Vagina (tissue), 2 donors: ENCODE measurements at places on chromosomes 12 and 14.

GRCh38 chr14:33362934-33363333, 424.3 kb downstream of the NPAS3 start:
- no peaks in the 10 kb centered on the region for H3K27me3 ChIP-seq
- DNase-seq: no peak
- H3K36me3 ChIP-seq: no peaks in the 10 kb centered on the region
- H3K4me1 ChIP-seq: no peaks in the 10 kb centered on the region
- H3K4me3 ChIP-seq: no peak overlapping the region
- no peak overlapping the region for H3K27ac ChIP-seq

- H3K4me1 ChIP-seq: no peaks in the 10 kb centered on the region
- H3K27ac ChIP-seq: no peak overlapping the region
- no peaks in the 10 kb centered on the region for H3K36me3 ChIP-seq
These were observed 34.0 kb upstream of the C2CD5 start for GRCh38 chr12:22578328-22578727.

- H3K27me3 ChIP-seq: no peaks in the 10 kb centered on the region
- no peak for DNase-seq
- no peak overlapping the region for H3K27ac ChIP-seq
- no peaks in the 10 kb centered on the region for H3K36me3 ChIP-seq
These were observed 991.2 kb downstream of the FLRT2 start for GRCh38 chr14:86521031-86521730.

DNA sequence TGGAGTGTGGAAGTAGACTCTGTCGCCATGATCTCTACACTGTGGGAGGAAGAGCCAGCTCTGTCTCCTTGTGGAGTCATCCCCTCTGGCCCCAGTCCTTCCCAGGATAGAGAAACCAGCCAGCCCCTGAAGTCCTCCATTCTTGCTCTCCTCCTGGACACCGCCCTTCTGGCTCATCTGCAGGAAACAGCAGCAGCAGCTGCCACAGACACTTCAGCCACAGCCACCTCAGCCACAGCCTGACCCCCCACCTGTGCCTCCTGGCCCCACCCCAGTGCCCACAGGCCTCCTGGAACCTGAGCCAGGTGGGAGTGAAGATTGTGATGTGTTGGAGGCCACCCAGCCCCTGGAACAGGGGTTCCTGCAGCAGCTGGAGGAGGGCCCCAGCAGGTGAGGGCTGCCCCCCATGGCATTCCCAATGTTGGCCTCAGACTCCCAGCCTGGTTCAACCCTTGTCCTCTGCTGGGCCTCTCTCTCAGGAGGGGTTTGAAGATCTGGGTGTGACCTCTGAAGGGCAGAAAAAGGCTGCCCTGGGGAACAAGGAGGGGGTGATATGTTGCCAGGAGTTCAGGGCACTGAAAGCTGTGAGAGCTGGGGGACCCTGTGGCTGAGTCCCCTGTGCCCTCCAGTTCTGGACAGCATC, 10.5 kb downstream of the PRPF40B start:
- peaks cover 10% of the 10 kb centered on the region for H3K36me3 ChIP-seq
- DNase-seq: no peak
- no peaks in the 10 kb centered on the region for H3K27me3 ChIP-seq
- no peak overlapping the region for H3K4me3 ChIP-seq
- H3K4me1 ChIP-seq: peaks cover 15% of the 10 kb centered on the region

DNA sequence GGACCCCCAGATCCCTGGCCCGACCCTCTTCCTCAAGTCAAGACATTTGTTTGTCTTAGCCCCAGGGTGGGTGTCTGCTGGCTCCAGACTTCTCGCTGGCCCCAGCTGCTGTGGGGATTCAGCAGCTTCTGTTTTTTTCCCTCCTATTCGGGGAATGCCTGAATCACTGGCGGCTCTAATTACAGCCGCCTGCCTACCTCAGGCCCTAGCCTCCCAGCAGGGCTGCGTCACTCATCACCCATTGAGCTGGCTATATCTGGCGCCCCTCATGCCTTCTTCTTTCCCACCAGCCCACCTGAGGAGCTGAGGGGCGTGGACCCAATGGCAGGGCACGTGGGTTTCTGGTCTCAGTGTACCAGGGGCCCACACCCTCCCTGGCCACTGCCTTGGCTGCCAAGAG, 10.1 kb downstream of the KRT80 start:
- peaks cover 34% of the 10 kb centered on the region for H3K4me1 ChIP-seq
- H3K36me3 ChIP-seq: no peaks in the 10 kb centered on the region
- no peak for DNase-seq
